ENCODE measurements at places on chromosomes 7 and 10. TPM values are rescaled to one million over a fixed set of nuclear protein-coding genes. Genes with fewer than 3 reads are reported as not detected.

TRPV6 gene
- 3.7 TPM for polyA plus RNA-seq

HOXA6 gene
- polyA plus RNA-seq: 0.16 TPM

DNA sequence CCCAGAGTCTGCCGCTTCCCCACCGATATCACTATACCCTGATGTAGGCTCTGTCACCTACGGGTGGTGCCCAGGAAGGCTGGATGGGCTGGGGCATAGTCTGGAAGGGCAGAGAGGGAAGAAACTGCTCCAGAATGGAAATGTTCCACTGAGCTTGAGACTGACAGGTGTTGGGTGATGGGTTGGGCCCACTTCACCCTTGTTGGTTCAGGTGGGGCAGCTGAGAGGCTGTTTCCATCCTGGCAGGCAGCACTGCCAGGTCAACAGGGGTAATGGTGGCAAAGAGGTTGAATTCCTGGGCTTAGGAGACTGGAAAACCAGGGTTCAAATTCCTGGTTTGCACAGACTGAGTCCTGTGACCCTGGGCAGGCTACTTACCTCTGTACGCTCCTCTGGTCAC lies 28.5 kb upstream of the FRAT2 start:
- DNase-seq: no peak

CHAT gene
- polyA plus RNA-seq: 0.88 TPM

- no peak for DNase-seq
Measured at GRCh38 chr10:133088179-133088955, 643 bp downstream of the ADGRA1 start.

DNA sequence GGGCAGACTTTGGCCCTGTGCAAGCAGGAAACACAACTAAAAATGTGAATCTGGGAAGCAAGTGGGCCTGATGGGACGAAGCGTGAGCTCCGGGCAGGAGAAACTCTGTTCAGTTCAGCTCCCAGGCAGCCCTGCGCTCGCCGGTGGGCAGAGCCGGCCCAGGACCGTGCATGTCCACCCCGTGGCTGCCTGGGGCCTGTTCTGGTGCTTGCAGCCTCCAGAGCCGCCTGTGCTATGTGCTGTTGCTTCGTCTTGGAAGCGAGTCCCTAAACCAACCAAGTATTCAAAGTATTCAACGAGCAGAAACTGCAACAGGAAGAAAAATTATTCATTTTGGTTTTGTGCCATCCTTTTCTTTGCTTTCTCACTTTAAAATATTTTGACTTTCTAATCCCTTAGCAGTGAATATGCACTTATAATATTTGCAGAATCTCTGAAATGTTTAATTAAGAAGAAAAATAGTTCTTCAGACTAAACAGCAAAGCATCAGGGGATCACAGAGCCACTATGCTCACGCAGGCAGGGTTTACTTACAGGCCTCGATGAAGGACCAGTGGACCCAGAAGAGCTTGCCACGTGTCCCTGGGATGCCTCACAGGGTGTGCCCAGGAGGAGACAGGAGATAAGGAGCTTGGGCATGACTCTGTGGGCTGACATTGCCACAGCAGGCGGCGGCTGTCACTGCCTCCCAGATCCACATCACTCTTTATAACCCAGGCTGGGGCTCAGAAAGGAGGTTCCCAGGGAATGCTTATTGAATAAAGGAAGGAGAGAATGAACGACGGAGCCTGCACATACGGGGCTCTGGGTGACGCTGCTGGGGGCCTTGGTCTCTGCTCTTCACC lies 45.6 kb downstream of the VIPR2 start:
- DNase-seq: peak; percentile 33

DNA sequence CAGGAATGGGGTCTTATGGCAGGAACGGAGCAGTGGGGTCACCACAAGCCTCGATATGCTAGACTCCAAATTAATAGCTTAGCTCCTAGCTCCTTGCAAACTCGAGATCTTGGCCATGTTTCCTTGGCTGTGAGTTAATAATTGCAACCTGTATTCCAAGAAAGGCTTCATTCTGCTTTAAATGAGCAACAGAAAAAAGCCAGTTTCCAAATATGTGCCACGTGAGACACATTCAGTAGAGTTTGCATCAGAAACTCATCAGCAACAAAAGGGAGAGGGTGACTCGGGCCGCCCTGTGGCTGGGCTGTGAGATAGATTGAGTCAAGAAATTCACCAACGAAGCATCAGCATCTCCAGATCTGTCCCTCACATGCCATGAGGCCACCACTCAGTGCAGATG lies 112.0 kb downstream of the NPTX2 start:
- no peak for DNase-seq

- no peak for DNase-seq
Measured at GRCh38 chr7:28408105-28408959, 4.0 kb upstream of the CREB5 start.

DNA sequence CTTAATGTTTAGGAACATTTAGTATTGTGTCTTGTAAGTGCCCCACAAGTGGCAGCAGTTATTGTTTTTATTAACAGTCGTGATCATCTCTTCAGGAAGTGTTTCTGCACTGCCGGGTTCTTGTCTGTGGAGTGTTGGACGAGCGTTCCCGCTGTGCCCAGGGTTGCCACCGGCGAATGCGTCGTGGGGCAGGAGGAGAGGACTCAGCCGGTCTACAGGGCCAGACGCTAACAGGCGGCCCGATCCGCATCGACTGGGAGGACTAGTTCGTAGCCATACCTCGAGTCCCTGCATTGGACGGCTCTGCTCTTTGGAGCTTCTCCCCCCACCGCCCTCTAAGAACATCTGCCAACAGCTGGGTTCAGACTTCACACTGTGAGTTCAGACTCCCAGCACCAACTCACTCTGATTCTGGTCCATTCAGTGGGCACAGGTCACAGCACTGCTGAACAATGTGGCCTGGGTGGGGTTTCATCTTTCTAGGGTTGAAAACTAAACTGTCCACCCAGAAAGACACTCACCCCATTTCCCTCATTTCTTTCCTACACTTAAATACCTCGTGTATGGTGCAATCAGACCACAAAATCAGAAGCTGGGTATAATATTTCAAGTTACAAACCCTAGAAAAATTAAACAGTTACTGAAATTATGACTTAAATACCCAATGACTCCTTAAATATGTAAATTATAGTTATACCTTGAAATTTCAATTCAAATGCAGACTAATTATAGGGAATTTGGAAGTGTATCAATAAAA lies 22.2 kb downstream of the PLA2G12B start:
- DNase-seq: no peak

PRRT4 gene
- 4.1 TPM for polyA plus RNA-seq

DNA sequence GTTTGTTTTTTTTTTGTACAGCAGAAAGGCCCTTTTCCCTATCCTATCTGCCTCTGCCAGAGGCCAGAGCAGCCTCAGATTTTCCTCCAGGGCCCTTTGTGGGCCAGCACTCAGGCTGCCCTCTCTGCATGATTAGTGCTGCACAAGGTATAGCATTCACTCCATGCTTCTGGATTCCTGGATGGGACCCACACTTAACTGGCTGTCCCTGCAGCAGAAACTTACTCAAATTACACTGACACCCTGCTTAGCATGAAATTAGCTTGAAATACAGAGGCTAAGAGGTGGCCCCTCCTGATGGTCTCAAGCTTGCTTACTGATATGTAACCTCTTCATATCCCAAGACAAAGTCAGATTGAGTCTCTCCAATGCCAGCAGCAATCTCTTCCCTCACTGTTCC lies 239.3 kb downstream of the SORCS1 start:
- no peak for DNase-seq

SFTPA1 gene
- not detected for polyA plus RNA-seq

RASA4 gene
- polyA plus RNA-seq: 16.2 TPM

Data from hepatocyte (in vitro differentiated cells).